ENCODE measurements at places on chromosomes 12 and 14. TPM values are rescaled to one million over a fixed set of nuclear protein-coding genes. Genes with fewer than 3 reads are reported as not detected.

DNA sequence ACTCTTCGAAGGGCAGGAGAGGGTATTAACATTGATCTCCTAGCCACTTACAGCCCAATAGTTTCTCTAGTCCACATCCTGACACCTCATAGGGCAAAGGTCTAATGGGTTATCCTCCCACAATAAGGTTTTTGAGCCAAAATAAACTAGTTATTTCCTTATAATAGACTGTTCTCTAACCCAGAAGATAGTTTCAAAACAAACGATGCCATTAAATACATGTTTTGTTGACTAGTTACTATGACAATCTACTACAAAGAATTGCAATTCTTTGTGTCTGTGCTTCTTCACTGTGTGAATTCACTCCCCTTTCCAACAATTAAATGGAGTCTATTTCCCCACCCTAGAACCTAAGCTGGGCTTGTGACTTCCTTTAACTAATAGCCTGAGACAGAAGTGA lies 6.4 kb upstream of the ACTR10 start:
- DNase-seq, result no peak
- no peaks in the 10 kb centered on the region for H3K4me1 ChIP-seq
- H3K4me3 ChIP-seq, result no peak overlapping the region
- no peaks in the 10 kb centered on the region for H3K27me3 ChIP-seq
- H3K27ac ChIP-seq, result peak overlapping the region; percentile 4

GRCh38 chr12:116039081-116039480 lies 238.4 kb downstream of the MED13L start:
- no peaks in the 10 kb centered on the region for H3K36me3 ChIP-seq
- no peak overlapping the region for H3K27ac ChIP-seq
- no peak for DNase-seq
- H3K27me3 ChIP-seq, result no peaks in the 10 kb centered on the region

ABCD2 gene
- total RNA-seq, result 3.4 TPM

GRCh38 chr14:61469781-61470180 lies 148.4 kb downstream of the PRKCH start:
- no peak overlapping the region for H3K4me3 ChIP-seq
- no peaks in the 10 kb centered on the region for H3K36me3 ChIP-seq
- H3K27me3 ChIP-seq, result no peaks in the 10 kb centered on the region
- H3K27ac ChIP-seq, result no peak overlapping the region

DNA sequence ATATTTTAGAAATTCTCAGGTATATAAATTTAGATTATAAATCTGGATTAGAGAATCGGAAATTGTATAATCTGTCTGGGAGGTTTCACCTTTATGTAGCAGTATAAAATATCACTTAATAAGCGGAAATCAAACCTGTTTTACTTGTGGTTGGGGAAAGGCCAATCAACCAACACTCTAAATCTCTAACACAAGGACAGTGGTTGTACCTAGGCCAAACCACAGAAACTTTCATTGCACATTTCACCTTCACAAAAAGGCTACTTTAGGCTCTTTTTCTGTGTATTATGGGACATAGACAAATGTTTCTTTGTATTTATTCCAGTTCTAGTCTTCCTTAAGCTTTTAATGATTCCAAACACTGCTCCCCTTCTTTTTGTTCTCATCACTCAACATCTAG lies 19.8 kb downstream of the ERH start:
- H3K27ac ChIP-seq, result no peak overlapping the region
- no peaks in the 10 kb centered on the region for H3K4me1 ChIP-seq
- H3K27me3 ChIP-seq, result no peaks in the 10 kb centered on the region
- DNase-seq, result no peak

NGB gene
- total RNA-seq, result not detected

DHRS2 gene
- total RNA-seq, result 9.4 TPM

TMPRSS12 gene
- total RNA-seq, result not detected

- no peaks in the 10 kb centered on the region for H3K36me3 ChIP-seq
- no peaks in the 10 kb centered on the region for H3K27me3 ChIP-seq
- no peaks in the 10 kb centered on the region for H3K4me1 ChIP-seq
- H3K4me3 ChIP-seq, result no peak overlapping the region
Measured at GRCh38 chr14:59529189-59529588, 44.9 kb downstream of the JKAMP start.

MYL6 gene
- total RNA-seq, result 2,481 TPM

GRCh38 chr12:50685641-50686040 lies 78.3 kb upstream of the ATF1 start:
- H3K27ac ChIP-seq, result no peak overlapping the region
- H3K4me1 ChIP-seq, result no peaks in the 10 kb centered on the region
- no peak overlapping the region for H3K4me3 ChIP-seq
- H3K36me3 ChIP-seq, result no peaks in the 10 kb centered on the region

DNA sequence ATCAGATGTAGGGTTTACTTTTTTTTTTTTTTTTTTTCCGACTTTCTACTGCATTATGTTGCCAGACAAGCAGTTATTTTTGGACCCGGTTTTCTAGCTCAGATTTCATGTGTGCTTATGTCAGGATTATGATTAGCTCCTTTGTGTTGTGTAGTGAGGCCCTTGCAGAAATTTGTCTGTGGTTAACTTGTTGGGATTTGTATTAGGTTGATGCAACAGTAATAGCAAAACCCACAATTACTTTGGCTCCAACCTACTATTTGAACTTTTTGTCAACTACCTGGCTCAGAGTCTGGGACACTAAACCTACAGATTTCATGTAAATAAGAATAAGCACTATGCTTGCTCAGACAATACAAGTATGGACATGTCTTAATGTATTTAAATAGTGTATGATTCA lies 44.1 kb upstream of the KCNJ8 start:
- no peaks in the 10 kb centered on the region for H3K27me3 ChIP-seq
- DNase-seq, result no peak
- no peak overlapping the region for H3K4me3 ChIP-seq
- no peak overlapping the region for H3K27ac ChIP-seq
- H3K4me1 ChIP-seq, result no peaks in the 10 kb centered on the region

MMP14 gene
- total RNA-seq, result 84.4 TPM

GRCh38 chr12:6273541-6274230 lies 36.8 kb upstream of the PLEKHG6 start:
- H3K36me3 ChIP-seq, result no peaks in the 10 kb centered on the region
- H3K27ac ChIP-seq, result peak overlapping the region; percentile 92
- H3K4me3 ChIP-seq, result no peak overlapping the region
- DNase-seq, result no peak
- peaks cover 14% of the 10 kb centered on the region for H3K4me1 ChIP-seq
- H3K27me3 ChIP-seq, result no peaks in the 10 kb centered on the region

- H3K27me3 ChIP-seq, result no peaks in the 10 kb centered on the region
- no peak for DNase-seq
- no peak overlapping the region for H3K4me3 ChIP-seq
- H3K36me3 ChIP-seq, result no peaks in the 10 kb centered on the region
- H3K4me1 ChIP-seq, result no peaks in the 10 kb centered on the region
- H3K27ac ChIP-seq, result no peak overlapping the region
Measured at GRCh38 chr14:92368001-92368400, 45.0 kb downstream of the SLC24A4 start.

- H3K27ac ChIP-seq, result peak within 1 kb of the TSS; percentile 94
- no peaks in the 10 kb centered on the region for H3K27me3 ChIP-seq
- DNase-seq, result peak; percentile 57
- H3K4me3 ChIP-seq, result peak within 1 kb of the TSS; percentile 96
Measured at GRCh38 chr12:111598637-111599452, at the start of gene ATXN2. Gene ATXN2, minus strand, starts transcription at chr12:111599315. Its CDS starts 281 bp downstream, at chr12:111599034.

NKX2-1 gene
- total RNA-seq, result not detected

PIWIL1 gene
- not detected for total RNA-seq

IFNG-AS1 gene
- not detected for total RNA-seq

CMTM5 gene
- 0.88 TPM for total RNA-seq

- no peak overlapping the region for H3K27ac ChIP-seq
- H3K36me3 ChIP-seq, result no peaks in the 10 kb centered on the region
- no peak overlapping the region for H3K4me3 ChIP-seq
- H3K27me3 ChIP-seq, result no peaks in the 10 kb centered on the region
- no peak for DNase-seq
Measured at GRCh38 chr12:131015581-131016337, 62.1 kb downstream of the ADGRD1 start.

GRCh38 chr12:49417558-49417957 lies 50.3 kb downstream of the SPATS2 start:
- H3K4me1 ChIP-seq, result no peaks in the 10 kb centered on the region
- no peak overlapping the region for H3K27ac ChIP-seq
- no peak overlapping the region for H3K4me3 ChIP-seq

- no peak overlapping the region for H3K4me3 ChIP-seq
- no peaks in the 10 kb centered on the region for H3K4me1 ChIP-seq
- peak overlapping the region; percentile 24 for H3K27ac ChIP-seq
- H3K27me3 ChIP-seq, result no peaks in the 10 kb centered on the region
Measured at GRCh38 chr14:56199095-56199981, 81.1 kb downstream of the PELI2 start.

GRCh38 chr14:75442166-75442565 lies 14.3 kb downstream of the JDP2 start:
- H3K27ac ChIP-seq, result peak overlapping the region; percentile 60
- no peaks in the 10 kb centered on the region for H3K27me3 ChIP-seq
- H3K4me1 ChIP-seq, result no peaks in the 10 kb centered on the region
- H3K4me3 ChIP-seq, result no peak overlapping the region
- no peak for DNase-seq

- peak overlapping the region; percentile 64 for H3K27ac ChIP-seq
- no peaks in the 10 kb centered on the region for H3K27me3 ChIP-seq
- no peaks in the 10 kb centered on the region for H3K36me3 ChIP-seq
- DNase-seq, result no peak
Measured at GRCh38 chr12:15698377-15698871, 90.8 kb downstream of the EPS8 start.

DNA sequence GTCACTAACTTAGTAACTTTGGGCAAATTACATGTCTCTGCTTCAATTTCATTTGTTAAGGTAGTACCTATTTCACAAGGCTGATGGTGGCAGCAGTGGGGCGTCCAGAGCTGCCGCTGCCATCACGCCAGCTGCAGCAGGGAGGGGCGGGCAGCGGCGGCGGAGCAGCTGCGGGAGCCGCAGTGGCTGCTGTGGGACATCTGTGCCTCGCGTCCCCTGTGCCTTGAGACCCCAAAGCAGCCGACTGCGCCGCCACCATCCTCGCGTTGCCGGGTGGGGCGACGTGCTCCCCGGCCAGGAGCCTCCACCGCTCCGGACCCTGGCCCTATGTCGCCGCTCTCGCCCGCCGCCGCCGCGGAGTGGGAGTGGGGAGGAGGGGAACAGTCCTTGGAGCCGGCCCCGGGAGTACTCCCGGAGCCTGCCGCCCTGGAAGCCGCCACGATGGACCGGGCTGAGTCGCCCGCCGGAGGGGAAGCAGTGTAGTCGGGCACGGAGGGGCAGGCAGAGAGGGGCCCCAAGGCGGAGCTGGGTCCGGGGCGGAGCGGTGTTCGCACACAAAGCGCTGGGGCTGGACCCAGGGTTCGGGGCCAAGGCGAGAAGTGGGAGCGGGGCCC lies 51.4 kb downstream of the A2M start:
- H3K4me3 ChIP-seq, result peak overlapping the region; percentile 95
- no peaks in the 10 kb centered on the region for H3K27me3 ChIP-seq
- H3K36me3 ChIP-seq, result no peaks in the 10 kb centered on the region
- DNase-seq, result peak; percentile 60
- H3K4me1 ChIP-seq, result peaks cover 10% of the 10 kb centered on the region

- H3K27ac ChIP-seq, result no peak overlapping the region
- H3K36me3 ChIP-seq, result no peaks in the 10 kb centered on the region
- no peaks in the 10 kb centered on the region for H3K27me3 ChIP-seq
- no peaks in the 10 kb centered on the region for H3K4me1 ChIP-seq
Measured at GRCh38 chr12:82805812-82806497, 119.2 kb downstream of the TMTC2 start.

POTEG gene
- not detected for total RNA-seq

KERA gene
- total RNA-seq, result not detected

RASSF9 gene
- total RNA-seq, result 2.9 TPM

PPP4R4 gene
- total RNA-seq, result 7.9 TPM

GRCh38 chr14:77206261-77206824 lies 24.7 kb downstream of the TMEM63C start:
- H3K27ac ChIP-seq, result no peak overlapping the region
- H3K4me1 ChIP-seq, result no peaks in the 10 kb centered on the region
- H3K36me3 ChIP-seq, result no peaks in the 10 kb centered on the region
- H3K4me3 ChIP-seq, result no peak overlapping the region
- DNase-seq, result no peak
- no peaks in the 10 kb centered on the region for H3K27me3 ChIP-seq

GRCh38 chr12:108358580-108358965 lies 19.5 kb upstream of the CMKLR1 start:
- H3K36me3 ChIP-seq, result no peaks in the 10 kb centered on the region
- H3K4me1 ChIP-seq, result no peaks in the 10 kb centered on the region
- H3K27ac ChIP-seq, result no peak overlapping the region
- no peaks in the 10 kb centered on the region for H3K27me3 ChIP-seq

DNA sequence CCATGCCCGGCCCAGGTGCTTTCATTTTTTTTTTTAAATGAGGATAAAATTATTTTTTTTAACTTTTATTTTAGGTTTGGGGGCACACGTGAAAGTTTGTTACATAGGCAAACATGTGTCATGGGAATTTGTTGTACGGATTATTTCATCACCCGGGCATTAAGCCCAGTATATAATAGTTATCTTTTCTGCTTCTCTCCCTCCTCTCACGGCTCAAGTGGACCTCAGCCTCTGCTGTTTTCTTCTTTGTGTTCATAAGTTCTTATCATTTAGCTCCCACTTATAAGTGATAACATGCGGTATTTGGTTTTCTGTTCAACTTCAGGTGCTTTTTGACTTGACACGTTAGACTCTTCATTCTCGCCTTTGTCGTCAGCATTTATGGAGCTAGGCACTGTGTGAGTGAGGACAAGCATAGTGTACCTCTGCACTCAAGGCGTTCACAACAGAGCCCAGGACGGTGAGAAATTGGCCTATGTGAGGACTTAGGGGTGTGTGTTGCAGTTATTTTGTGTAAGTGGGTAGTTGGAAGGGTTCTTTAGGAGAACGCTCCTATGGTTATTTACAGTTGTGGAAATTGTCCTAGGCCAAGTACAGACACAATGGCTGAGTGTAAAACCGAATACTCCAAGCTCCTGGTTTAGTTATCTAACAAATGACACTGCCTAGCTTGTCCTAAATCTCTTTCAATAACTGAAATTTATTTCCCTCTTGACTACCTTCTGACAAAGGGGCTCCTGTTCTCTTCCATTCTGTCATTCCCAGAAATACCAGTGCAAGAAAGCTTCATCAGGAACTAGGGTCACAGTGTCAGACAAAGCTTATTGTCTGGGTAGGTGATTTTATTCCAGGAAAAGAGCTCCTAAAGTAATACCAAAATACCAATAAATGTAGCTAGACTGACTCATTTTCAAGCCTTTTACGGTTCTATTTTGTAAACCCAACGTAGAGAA lies 200.5 kb upstream of the PRICKLE1 start:
- H3K4me1 ChIP-seq, result no peaks in the 10 kb centered on the region
- no peak overlapping the region for H3K27ac ChIP-seq
- no peaks in the 10 kb centered on the region for H3K36me3 ChIP-seq

SLC25A47 gene
- not detected for total RNA-seq

DNA sequence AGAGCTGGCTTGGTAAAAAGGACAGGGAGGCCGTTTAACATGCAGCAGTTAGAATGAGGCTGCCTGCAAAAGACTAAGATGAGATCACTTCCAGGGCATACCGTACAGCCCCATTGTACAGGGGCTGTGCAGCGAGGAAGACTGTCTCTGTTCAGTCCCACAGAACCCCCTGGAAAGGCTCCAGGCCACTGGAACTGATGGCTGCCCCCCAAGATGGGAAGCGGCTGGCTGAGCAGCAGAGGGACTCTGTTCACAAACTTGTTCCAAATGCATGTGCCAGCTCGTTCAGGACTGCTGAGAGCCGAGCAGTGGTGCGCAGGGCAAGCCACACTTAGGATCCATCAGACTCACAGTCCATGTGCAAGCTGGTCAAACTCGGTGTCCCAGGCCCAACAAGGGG lies 82.9 kb downstream of the CHGA start:
- H3K4me3 ChIP-seq, result no peak overlapping the region
- DNase-seq, result no peak
- H3K27ac ChIP-seq, result no peak overlapping the region
- no peaks in the 10 kb centered on the region for H3K27me3 ChIP-seq
- no peaks in the 10 kb centered on the region for H3K36me3 ChIP-seq

Data from breast epithelium (tissue), 4 donors.